ENCODE measurements at places on chromosomes 6 and 20. TPM values are rescaled to one million over a fixed set of nuclear protein-coding genes. Genes with fewer than 3 reads are reported as not detected.

DNA sequence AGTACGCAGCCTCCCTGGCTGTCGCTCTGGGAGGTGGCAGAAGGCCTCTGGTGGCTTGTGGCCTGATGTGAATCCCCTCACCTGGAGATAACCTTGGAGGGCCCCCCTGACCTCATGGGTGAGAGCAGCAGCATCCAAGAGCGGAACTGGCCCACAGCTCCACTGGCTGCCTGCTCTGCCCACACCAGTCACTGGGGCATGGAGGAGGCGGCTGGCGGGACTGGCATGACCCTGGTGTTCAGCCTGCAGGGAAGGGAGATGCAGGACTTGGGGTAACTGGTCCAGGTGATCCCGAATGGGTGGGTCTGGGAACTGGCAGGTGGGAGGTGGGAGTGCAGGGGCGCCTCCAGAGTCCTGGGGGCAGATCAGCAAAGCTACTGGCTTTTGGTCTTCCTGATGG, 10.6 kb upstream of the DSN1 start:
- no peak for DNase-seq

- no peak for DNase-seq
Measured at GRCh38 chr20:26167499-26167898, 470.8 kb upstream of the ZNF337 start.

- DNase-seq = no peak
Measured at GRCh38 chr6:95543798-95544197, 33.5 kb upstream of the MANEA start.

- no peak for DNase-seq
Measured at GRCh38 chr6:45001663-45002062, 326.5 kb upstream of the RUNX2 start.

- DNase-seq = no peak
Measured at GRCh38 chr6:156639009-156639721, 138.0 kb upstream of the ARID1B start.

Gene ISM1
- 4.3 TPM for polyA plus RNA-seq

DNA sequence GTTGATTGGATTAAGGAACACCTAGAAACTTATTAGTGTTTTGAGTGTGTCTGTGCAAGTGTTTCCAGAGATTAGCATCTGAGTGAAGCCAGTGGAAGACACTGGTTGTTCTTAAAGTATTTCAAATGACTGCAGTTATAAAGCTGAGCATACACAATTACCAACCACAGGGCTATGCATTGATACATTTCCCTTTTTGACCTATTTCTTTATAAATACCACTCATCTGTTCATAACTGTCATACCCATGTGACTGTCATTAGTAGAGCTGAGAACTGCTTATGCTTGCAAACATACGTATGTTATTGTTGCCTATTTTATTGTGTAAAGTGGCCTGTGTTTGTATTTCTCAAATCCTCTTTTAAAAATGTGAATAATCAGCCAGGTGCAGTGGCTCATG, 15.3 kb upstream of the ZC3H12D start:
- no peak for DNase-seq

Gene TUBB2B
- 104 TPM for polyA plus RNA-seq

Gene CRISP1
- polyA plus RNA-seq = not detected

DNA sequence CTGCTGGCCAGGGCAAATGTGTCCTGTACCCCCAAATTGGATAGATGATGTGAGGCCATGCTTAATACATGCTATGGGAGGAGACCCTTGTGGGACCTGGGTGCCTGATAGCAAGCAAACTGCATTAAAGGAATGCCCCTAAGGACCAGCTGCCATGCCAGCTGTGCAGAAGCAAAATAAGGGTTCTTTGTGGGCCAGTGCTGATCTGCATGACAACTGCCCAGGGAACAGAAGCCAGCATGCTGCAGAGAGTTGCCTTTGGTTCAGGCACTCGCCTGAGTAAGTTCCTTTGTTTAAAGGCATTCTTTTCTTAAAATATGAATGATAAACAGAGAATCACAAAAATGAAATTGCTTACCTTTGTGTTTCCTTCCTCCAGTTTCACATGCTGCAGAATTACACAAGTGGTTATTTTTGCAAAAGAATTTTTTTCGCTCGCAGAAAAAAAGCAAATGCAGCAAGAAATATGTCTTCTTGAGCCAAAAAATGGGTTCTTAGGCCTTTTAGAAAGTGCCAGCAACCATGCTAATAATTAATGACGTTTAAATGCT, 6.9 kb upstream of the SYNDIG1 start:
- DNase-seq = no peak

- DNase-seq = no peak
Measured at GRCh38 chr6:68333442-68333841, 301.6 kb upstream of the ADGRB3 start.

Gene NTSR1
- polyA plus RNA-seq = 1.5 TPM

Gene ECT2L
- 0.55 TPM for polyA plus RNA-seq

GRCh38 chr6:151377095-151377494, 14.3 kb downstream of the ZBTB2 start:
- DNase-seq = no peak

All from left kidney (tissue), 8 donors.